ENCODE measurements at places on chromosomes 2 and 18.

DNA sequence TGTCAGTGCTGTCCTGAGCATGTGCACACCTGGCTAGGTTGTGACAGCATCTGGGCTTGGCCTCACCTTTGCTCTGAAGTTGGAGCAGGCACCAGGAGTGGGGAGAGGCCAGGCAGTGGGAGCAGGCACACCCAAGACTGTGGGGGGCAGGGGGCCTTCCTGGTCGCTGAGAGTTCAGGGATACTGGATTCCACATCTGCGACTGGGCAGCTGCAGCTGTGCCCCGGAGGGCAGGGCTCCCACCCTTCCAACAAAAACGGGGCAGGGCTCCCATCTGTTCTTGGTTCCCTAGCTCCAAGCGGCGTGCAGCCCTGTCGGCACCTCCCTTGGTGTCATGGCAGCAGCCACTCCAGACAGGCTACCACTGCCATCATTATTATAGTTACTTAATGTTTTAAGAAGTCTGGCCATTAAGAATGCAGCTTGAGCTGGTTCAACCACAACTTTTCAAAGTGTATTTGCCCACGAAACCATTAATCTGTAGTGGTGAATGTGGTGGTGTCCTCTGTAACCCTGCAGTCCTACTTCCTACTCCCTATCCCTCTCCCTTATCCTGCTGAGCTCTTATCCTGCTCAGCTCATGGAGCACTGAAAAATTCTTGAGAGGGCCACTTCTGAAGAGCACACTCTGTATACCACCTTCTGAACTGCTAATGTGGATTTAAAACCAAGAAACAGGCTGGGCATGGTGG is 48.0 kb upstream of the RAB1A start:
- no peak for DNase-seq

DNA sequence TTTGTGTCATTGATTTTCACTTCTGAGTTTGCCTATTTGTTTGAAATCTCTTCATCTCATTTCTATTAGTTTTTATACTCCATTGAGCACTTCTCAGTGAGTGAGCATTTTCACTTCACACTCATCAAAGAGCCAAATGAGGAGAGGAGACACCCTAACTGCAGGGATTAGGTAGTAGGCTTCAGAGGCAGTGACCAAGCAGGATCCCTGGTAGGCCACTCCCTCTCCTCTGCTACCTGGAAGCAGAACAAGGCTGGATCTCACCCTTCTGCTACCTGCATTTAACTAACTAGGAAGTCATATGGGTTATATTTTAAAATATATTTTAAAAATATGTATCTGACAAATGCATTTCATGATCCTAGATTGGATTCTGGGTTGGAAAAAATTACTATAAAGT is 52.7 kb downstream of the SEMA4F start:
- DNase-seq: no peak

GRCh38 chr18:10412933-10413332 is 41.5 kb upstream of the APCDD1 start:
- DNase-seq: no peak

- DNase-seq: no peak
Measured at GRCh38 chr18:54904581-54904980, 54.7 kb downstream of the CCDC68 start.

DNA sequence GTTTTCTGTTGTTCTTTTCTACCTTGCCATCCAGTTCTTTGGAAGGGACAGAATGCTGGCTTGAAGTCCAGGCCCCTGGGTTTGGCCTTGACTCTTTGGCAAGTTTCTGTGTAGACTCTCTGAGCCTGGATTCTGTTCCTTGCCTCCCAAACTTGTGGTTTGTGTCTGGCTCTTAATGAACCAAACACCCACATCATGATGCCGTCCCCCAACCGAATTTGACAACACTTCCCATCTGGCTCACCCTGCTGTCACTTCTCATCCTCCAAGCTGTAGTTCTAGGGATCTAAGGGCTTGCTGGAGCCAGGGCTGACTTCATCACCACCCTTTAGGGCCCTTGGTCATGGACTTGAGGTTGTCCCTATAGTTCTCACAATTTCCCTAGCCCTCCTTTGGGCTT is 68.9 kb upstream of the CELF4 start:
- DNase-seq: no peak

- no peak for DNase-seq
Measured at GRCh38 chr2:24026233-24026632, 16.3 kb downstream of the MFSD2B start.

GRCh38 chr2:21281791-21282514 is 158.2 kb downstream of the TDRD15 start:
- DNase-seq: no peak

DNA sequence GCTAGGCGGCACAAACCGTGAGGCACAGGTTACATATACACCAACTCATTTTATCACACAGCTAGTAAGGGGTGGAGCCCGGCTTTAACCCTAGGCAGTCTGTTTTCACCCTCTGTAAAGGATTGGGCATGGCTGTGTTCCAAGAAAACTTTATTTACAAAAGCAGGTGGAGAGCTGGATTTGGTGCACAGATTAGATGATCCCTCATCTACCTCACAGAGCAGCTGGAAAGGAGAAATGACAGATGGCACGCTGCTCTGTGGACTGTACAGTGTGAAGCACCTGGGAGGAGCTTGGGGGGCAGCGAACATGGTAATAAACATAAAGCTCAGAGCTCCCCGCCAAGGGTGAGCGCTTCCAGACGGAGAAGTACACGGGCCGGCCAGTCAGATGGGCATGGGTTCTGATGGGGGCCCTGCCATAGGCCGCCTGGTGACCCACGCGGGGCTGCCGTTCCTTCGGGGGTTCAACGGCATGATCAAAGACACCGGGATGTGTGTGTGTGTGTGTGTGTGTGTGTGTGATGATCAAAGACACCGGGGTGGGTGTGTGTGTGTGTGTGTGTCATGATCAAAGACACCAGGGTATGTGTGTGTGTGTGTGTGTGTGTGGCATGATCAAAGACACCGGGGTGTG is 862 bp upstream of the TMEM177 start:
- no peak for DNase-seq

- DNase-seq: no peak
Measured at GRCh38 chr18:3584897-3585460, 135.0 kb downstream of the TGIF1 start.

- DNase-seq: no peak
Measured at GRCh38 chr2:168583064-168583709, 127.1 kb downstream of the CERS6 start.
